ENCODE measurements at places on chromosomes 7 and 10.

DNA sequence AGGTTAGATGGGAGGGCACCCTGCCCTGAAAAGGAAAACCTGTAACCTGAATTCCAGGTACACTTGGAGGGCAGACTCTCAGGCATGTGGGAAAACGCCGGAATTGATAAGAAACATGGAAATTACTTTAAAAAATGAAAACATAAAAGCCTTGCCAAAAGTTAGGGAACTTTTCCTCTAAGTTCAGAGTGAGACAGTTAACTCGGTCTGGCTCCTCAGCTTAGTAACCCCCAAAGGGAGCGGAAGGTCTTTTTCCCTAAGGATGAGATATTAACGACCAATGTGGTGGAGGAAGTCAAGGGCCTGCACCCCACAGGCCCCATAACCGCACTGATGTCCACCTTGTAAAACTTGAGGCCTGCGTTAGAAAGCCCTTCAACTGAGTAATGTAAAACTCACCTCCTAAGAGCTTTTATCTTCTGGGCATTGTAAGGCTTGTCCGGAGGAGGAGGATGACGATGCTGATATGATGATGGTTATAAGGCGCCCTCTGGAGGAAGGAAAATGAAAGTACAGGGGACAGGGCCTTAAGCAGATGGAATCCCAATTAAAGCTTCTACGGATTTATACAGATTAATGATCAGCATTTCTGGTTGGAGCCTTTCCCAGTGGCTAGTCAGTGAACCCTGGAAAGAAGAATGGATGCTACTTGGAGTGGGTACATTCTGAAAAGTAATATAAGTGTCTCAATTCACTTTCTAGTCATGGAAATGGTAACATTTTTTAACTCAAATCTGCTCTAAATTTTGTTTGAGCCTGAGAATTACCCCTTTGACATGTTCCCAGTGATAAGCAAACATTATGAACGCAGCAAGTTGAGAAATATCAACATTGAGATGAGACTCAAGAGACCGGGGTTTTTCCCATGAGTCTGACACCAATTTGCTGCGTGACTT is 694 bp downstream of the COL1A2 start:
- DNase-seq: peak; percentile 7

DNA sequence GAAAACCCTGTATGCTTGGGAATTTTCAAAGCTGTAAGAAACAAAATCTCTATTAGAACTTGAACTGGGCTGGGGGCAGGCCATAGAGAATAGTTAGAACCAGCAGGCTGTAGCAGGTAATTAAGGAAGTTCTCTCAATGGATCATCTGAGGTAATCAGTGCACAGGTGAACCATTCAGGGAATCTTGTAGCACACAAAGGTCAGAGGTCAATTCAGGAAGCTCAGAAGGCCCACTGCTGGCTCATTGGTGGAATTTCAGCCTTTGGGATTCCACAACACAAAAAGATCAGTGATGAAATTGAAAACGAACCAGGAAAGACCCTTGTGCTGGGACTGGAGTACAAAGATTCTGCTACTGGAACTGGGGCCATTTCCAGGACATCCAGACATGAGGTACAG is 82.0 kb downstream of the TMEM168 start:
- no peak for DNase-seq

GRCh38 chr7:123727071-123727837 is 21.5 kb downstream of the WASL start:
- DNase-seq: no peak

DNA sequence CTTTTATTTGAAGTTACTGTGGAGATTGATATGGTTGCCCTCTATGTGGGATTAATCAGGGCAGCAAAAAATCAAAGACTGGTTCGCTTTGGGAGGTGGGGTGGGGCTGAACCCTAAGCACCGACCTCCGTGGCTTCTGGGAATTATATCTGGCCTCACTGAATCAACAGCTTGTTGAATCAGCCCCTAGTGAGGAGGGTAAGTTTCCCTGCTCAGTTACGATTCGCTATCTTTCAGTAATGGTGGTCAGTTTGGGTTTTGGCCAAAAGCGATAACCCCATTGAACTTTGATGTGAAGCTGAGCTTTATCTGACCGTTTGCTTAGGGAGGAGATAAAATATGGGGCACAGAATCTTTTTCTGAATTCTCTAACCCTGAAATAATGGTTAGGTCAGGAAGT is 16.6 kb upstream of the ARPC1A start:
- DNase-seq: no peak

- DNase-seq: no peak
Observed at GRCh38 chr7:22597844-22598243, 97.9 kb upstream of the STEAP1B start.

GRCh38 chr7:103765901-103766300 is 223.6 kb downstream of the RELN start:
- DNase-seq: no peak

- DNase-seq: no peak
Observed at GRCh38 chr7:35705932-35706461, 11.1 kb upstream of the HERPUD2 start.

All from activated CD4-positive, alpha-beta T cell treated with anti-CD3 and anti-CD28 coated beads, Interleukin-2, amount 50 U/mL, for 24 hours (primary cell).